Activated naive CD4-positive, alpha-beta T cell treated with anti-CD3 and anti-CD28 coated beads, Interleukin-2, amount 50 U/mL, for 16 hours (primary cell): ENCODE measurements at places on chromosomes 3 and 15.

GRCh38 chr3:4772171-4772804, 206.9 kb upstream of the BHLHE40 start:
- DNase-seq, result no peak

GRCh38 chr15:92400980-92401787, 7.5 kb downstream of the ST8SIA2 start:
- DNase-seq, result no peak

DNA sequence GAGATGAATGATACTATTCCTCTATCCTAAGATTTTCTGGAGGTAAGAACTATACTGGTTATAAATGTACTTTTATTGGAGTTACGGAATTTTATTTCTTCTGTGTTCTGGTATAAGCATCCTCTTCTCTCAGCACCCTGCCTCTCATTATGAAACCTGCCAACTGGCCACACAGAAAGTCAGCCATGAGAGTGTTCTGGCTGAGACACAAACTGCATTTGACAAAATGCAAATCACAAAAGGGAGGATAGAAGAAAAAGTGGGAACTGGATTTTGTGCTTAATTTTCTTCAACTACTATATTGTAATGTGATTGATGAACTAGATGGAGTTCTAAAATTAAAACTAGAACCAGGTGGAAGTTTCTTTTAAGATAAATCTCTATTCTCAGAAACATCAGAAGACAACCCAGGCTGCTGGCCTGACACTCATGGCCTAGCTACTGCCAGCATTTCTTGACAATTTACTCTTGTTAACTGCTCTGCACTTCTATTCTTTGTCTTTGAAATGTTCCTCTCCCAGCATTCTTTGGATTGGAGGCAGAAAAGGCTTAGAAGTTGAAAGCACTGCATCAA, 143.1 kb downstream of the WDR76 start:
- no peak for DNase-seq

GRCh38 chr15:63191895-63192618, 2.7 kb downstream of the RAB8B start:
- peak; percentile 35 for DNase-seq

DNA sequence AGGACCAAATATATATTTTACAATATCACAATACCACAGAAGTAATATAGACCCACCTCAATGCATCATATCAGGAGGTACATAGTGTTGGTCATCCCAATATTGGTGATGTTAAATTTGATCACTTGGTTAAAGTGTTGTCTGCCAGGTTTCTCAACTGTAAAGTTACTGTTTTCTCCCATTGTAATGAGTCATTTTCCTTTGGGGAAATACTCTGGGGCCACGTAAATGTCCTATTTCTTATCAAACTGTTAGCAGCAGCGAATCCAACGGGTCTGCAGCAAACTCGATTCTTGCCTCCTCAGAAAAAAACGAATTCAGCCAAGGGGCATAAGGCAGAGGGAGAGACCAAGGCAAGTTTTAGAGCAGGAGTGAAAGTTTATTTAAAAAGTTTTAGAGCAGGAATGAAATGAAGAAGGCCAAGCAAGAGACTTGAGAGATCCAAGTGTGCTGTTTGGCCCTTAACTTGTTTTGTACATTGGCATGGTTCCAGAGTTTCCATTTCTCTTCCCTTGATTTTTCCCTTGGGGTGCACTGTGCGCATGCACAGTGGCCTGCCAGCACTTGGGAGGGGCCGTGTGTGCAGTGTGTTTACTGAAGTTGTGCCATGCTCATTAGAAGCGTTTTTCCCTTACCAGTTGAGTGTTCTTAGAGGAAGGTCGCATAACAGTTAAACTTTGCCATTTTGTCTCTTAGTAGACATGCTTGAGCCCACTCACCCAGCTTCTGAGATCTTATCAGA, 512.5 kb downstream of the AGBL1 start:
- DNase-seq, result no peak

GRCh38 chr15:45144775-45145174, 15.0 kb downstream of the DUOX1 start:
- DNase-seq, result no peak

DNA sequence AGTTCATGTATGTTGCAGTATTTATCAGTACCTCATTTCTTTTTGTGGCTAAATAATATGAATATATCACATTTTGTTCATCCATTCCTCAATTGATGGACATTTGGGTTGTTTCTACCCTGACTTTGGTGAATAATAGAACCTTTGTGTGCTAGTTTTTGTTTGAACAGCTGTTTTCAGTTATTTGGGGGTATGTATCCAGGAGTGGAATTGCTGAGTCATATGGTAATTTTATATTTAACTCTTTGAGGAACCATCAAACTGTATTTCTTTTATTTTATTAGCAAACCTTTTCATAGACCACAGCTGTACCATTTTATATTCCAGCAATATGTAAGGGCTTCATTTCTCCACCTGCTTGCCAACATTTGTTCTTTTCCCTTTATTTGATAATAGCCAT, 38.4 kb upstream of the RBM5 start:
- DNase-seq, result no peak

DNA sequence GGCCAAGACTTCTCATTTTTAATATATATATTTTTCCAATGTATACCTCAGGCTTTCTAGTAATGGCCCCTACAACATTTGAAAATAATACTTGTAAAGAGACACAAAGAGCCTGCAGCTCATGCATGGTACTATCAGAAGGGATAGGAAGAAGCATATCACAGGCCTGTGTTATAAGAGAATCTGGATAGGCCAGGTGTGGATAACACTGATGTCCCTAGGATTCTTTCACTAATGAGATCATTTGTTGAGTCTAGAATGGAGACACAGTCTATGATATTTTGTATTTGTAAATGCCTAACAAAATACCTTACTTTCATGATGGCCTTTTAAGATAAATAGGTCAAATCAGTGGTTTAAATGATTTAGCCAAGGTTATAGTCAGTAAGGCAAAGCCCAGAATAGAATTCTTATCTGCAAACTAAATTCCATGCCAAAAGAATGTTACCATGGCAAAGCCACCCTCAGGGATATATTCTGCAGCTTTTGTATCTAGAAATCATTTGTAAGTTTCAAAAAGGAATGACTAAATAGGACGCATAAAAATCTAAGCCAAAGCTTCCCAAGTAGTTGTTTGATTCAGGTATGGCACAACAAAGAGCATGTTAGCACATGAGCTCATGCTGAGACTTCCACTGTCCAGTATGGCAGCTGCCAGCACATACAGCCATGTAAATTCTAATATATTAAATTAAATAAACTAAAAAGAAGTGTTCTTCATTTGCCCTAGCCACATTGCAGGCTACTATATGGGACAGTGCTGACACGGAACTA, 10.0 kb downstream of the DCP1A start:
- no peak for DNase-seq

DNA sequence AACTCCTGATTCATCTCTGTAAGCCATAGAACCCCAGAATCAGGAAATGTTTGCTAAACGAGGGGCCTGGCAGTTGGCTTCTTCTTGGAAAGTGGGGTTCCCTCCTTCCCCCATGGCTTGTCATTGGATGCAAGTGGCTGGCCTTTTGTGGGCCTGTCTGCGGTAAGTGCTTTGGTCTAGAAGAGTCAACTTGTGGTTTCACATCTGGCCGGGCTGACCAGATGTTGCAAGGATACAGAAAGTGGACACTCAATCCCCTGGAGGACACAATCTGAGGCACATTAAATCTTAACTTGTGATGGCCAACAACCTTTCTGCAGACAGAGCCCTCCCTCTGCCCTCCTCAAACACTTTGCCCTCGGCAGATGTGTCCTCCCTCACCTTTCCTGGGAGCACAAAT, 1.1 kb downstream of the FAH start:
- DNase-seq, result no peak

- DNase-seq, result no peak
Observed at GRCh38 chr3:119658994-119659393, 1.4 kb downstream of the POPDC2 start.

GRCh38 chr3:29181872-29182271, 99.0 kb upstream of the RBMS3 start:
- DNase-seq, result no peak

DNA sequence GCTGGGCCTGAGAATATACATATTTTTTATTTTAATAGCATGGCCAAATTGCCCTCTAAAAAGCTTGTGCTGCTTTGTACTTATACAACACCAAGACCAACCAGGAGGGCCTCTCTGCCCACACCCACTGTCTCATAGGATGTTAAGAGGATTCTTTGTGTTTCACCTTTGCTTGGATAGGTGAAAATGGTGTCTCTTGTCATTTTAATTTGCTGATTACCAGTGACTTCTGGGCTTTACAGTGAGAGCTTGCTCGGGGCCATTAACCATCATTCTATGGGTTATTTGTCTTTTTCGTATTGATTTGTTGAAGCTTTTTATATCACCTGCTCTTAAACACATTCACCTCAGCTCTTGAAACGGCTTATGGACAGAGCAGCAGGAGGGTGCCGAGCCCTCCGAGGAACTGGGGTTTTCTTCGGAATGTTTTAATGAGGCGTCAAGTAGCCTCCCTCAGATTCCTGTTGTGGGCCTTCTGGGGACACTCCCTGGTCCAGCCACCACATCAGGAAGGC, 10.5 kb downstream of the PTH1R start:
- no peak for DNase-seq

GRCh38 chr3:126982126-126982470, 817 bp upstream of the PLXNA1 start:
- DNase-seq, result peak; percentile 69

GRCh38 chr15:31372635-31373091, 46.0 kb downstream of the KLF13 start:
- DNase-seq, result no peak

GRCh38 chr15:86183596-86184491, 104.2 kb downstream of the AGBL1 start:
- peak; percentile 19 for DNase-seq

DNA sequence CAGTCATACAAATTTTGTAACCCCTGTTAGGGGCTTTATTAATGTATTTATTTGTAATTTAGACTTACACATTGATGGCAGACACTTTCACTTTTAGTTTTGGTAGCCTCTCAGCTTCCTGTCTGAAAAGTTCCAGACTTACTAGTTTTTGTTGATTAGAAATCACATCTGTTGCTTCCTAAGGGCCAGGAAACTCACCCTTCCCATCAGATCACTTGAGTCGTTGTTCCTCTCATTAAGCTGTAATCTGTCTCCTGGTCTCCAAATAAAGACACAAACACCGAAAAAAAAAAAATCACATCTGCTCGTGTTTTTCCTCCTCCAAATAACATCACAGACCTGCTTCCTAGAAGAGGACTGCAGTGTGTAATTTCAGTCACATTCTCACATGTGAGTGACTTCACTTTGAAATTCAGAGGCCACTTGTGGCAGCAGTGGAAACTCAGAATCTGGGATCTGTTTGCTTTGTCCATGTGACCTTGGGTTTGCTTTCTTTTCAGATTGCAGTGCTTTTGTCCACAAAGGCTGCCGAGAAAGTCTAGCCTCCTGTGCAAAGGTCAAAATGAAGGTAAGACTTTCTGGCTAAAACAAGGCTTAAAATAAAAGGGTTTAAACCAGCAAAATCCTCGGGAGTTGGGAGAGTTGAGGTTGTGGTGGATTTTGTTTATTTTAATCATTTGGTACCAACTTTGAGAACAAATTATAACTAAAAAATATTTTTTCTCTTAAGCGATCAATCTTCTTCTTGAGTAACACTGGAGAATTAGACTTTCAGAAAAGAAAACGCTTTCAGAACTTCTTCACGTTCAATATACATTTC, 87.0 kb downstream of the KLHL25 start:
- no peak for DNase-seq

- DNase-seq, result no peak
Observed at GRCh38 chr3:112803467-112803866, 43.2 kb downstream of the CD200R1L start.

- DNase-seq, result peak; percentile 39
Observed at GRCh38 chr15:80778964-80779657, at the start of gene CEMIP. TSS of gene CEMIP (plus strand) at chr15:80779370. CDS start at chr15:80873880, 94,510 bp downstream.

DNA sequence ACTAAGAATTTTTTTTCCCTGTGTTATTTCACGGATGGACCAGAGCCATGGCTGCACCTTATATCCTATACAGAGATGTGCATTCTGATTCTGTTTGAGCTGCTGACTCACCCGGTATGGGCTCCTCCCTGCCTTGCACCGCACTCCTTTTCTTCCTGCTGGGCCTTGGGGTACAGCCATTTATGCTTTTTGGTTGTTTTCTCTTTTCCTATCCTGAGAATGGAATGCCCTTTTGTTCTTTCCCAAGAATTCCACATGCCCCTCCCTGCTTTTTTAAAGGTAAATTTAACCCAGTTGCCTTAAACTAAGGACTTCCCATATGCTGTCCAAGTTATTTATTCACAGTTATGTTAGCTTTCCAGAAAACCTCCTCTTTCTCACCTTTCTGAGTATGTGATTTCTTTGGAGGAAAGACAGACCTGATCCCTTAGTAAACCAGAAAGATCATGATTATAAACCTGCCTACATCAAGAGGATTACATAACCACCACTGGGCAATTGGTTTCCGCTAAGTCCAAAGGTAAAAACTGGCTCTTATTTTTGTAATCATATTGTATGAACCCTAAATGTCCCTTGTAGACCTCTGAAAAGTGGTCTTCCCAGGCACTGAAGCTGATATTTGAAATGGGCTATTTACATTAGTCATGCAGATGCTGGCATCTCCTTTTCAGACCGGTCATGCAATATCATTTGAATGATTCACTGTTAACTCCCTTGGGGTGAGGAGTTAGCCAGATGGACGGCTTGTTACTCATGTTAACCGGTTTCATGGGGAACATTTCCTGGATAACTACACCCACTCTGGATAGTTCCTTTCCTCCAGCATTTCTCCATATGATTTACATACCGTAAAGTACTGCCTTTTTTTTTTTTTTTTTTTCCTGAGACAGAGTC, 45.5 kb downstream of the TMOD3 start:
- no peak for DNase-seq

DNA sequence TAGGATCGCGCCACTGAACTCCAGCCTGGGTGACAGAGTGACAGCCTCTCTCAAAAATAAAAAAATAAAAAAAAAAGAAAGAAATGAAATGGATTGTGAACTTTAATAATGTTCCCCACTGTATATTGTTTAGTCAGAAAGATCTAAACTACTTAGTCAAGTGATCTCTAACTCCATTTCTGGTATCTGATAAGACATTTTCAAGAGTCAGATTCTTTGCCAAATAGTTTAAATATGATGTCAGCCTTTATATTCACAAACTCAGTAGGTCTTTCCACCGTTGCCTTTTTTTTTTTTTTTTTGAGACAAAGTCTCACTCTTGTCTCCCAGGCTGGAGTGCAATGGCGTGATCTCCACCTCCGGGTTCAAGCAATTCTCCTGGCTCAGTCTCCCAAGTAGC, 29.0 kb upstream of the OSBPL11 start:
- no peak for DNase-seq

- no peak for DNase-seq
Observed at GRCh38 chr15:66440501-66440900, 53.8 kb downstream of the MAP2K1 start.

DNA sequence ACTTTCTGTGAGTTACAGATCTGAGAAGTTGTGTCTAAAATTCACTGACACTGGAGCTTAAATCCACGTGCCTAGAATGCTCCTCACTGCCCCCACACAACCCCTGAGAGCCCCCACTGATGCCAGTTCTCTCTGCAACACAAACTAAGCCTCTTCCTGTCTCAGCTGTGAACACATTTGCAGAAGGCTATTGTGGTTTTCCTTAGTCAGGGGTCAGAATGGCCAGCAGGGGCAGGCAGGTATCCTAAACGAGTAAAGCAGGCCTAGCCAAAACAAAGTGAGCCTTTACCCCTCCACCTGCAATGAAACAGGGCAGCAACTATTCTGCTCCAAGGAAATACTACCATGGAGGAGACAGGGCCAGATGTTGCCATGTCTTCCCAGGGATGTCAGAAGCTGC, 78.6 kb downstream of the FHIT start:
- no peak for DNase-seq
